ENCODE measurements at places on chromosomes 13 and 19.

- DNase-seq = no peak
These were observed 33.9 kb downstream of the CAB39L start for GRCh38 chr13:49410006-49410405.

DNA sequence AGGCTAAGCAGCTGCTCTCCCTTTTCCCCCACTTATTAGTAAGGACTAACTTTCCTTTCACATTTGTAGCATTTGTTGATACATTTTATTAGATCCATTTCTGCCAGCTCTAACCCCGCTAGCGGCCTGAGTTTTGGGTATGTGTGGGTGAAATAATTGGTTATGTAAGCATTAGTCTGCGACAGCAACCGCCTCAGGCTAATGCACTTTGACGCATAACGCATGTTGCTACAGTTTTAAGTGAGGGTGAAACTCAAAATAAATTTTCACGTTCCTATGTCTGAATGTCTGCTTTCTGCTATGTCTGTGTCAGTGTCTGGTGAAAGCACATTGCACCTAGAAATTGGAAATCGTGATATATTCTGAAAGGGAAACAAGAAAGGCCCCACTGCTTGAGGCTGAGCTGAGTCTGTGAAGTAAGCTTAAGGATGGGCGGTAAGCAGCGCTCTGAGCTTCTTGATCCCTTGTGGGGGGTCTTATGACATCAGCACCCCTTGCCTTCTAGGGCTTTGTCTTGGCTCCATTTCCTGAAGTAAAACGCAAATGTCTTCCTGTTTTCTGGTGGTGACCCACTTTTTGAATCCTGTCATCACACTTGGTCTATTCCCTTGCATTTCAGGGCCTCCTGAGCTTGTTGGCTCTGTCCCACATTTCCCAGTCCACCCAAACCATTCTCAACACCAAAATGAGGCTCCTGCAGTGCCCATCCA is 648.3 kb upstream of the ARGLU1 start:
- no peak for DNase-seq

GRCh38 chr13:102298051-102298450 is 103.8 kb downstream of the FGF14 start:
- DNase-seq = no peak

- no peak for DNase-seq
These were observed 41.2 kb upstream of the UBAC2 start for GRCh38 chr13:99159331-99160061.

DNA sequence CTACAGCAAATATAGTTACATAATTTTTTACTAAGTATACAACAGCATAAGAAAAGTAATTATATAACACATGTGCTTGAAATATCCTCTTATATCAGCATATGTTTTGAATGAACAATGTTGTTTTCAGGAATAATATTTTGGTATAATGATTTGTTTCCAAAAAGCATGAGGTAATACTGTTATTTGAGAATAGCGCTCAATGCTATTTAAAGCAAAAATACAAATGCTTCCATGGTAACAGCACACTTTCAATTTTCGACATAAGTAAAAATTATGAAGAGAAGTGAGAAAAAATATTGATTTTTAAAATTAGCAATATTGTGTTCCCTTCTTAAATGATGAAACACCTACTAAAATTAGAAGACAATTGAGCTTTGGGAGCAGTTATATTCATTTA is 715.9 kb upstream of the ATXN8OS start:
- no peak for DNase-seq

- no peak for DNase-seq
These were observed 8.0 kb upstream of the SMARCA4 start for GRCh38 chr19:10952809-10953208.

- DNase-seq = no peak
These were observed 14.4 kb downstream of the ARHGAP35 start for GRCh38 chr19:46875234-46875633.

DNA sequence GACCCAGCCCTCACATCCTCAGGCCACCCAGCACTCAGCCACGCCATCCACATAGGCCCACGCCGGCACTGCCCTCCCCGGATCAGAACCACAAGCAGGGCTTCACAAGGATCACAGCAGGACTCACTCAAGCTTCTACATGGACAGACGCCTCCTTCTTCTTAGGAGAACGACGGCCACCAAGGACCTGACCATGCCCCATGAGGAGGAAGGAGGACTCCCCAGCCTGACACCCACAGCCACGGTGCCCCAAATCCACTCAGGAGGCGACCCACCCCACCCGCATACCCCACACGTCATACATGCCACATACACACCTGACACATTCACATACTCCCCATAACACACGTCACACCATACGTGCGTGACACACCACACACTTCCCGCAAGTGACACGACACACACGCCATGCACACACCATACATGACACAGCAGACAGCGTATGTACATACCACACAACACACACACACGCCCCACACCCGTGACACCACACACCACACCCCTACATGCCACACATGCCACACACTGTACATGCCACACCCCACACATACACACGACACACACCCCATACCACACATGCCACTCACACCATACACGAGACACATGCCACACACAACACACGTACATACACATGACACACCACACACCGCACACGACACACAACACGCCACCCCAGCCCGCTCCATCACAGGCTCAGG is 50.4 kb downstream of the MLLT1 start:
- DNase-seq = no peak

- DNase-seq = no peak
These were observed at the start of gene IFNL4 for GRCh38 chr19:39248806-39249205. TSS of gene IFNL4 (minus strand) at chr19:39248856.

GRCh38 chr13:39302820-39303219 is 264.6 kb downstream of the NHLRC3 start:
- no peak for DNase-seq

- DNase-seq = no peak
These were observed 11.5 kb downstream of the XPO4 start for GRCh38 chr13:20891034-20891433.

Data from umbilical cord (tissue), 2 donors.